Hematopoietic multipotent progenitor cell treated with erythropoietin and hydrocortisone succinate and interleukin-3 and kit ligand, for 8 days (in vitro differentiated cells): ENCODE measurements at places on chromosomes 5 and 9.

- DNase-seq, result no peak
These were observed 90.2 kb upstream of the CCDC112 start for GRCh38 chr5:115386657-115387056.

- DNase-seq, result no peak
These were observed 142.6 kb downstream of the KCTD16 start for GRCh38 chr5:144313147-144313726.

DNA sequence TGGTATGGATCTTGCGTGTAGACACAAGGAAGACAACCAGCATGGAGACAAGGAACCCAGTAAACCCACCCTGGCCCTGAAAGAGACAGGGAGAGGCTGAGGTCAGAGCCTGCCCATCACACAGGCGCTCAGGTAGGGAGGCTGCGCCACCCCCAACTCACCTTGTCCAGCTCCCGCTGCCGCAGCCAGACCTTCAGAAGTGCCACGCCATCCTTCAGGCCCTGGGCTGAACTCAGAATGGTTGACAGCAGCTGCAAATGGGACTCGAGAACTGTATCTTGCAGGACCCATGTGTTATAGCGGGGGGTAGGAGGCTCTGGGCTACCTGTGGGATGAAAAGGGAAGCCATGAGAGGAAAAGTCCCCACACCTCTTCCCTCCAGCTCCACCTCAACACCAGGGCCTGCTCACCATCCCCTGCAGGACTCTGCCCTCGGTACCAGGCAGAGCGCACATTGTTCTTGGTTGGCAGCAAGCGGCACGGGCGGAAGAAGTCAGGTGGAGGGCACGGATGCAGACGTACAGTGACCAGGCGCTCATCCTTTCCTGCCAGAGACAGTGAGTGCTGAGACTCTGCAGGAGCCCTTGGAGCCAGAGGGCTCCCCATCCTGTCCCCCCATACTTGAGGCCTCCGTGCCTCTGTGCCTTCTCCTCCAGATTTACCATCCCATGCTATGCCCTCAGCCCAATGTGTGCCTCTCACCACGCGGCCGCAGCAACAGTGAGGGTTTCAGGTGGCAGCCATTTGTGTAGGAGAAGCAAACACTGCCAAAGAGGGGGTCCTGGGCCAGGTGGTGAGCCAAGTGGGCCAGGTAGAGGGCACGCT, 4.7 kb downstream of the NOL6 start:
- no peak for DNase-seq

GRCh38 chr5:162593881-162594280, 526.3 kb downstream of the GABRG2 start:
- peak; percentile 1 for DNase-seq

GRCh38 chr5:4108690-4109089, 513.1 kb downstream of the IRX1 start:
- no peak for DNase-seq

DNA sequence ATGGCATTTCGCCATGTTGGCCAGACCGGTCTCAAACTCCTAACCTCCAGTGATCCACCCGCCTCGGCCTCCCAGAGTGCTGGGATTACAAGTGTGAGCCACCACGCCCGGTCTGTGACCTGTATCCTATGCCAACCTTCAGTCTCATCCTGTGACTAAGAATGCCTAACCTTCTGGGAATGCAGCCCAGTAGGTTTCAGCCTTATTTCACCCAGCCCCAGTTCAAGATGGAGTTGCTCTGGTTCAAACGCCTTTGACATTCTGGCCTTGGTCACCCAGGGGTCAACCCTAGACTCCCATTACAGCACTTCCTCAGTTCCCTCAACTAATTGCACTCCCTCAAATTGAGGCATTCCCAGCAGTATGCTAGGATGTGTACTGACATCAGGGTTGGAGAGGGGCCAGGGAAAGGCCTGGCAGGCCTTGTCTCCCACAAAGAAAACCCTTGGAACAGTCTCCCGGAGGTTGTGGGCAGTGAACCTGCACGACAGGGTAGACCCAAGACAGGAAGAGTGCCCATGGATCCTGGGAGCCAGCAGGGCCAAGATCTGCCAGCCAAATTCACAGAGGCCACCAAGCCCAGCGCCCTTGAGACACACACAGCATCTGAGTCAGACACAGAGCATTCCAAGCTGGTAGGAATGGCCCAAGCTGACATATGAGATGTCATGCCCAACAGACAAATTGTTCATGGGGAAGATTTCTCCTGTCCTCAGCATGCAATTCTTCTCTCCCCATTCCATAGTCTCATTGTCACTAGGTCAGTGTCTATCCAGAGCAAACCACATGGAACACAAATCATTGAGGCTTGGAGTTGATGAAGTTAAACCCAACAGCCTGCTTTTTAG, 24.9 kb upstream of the SMU1 start:
- no peak for DNase-seq

DNA sequence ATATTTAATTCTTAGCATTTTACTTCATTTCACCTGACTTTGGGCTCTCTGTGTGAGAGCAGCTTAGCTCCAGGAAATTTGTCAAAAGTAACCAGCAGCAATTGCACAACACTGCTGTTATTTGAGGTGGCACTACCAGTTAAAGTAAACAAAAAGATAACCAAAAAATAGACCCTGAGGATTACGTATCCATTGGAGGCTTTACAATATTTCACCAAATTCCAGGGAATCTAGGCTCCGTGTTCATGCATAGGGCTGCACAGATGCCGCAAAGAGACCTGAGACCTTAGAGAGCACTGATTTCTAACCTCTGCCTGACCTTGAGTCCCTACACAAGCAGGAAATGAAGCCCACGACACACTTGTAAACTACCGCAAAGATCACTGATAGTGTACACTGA, 1392.7 kb upstream of the CDH6 start:
- DNase-seq, result no peak

- DNase-seq, result no peak
These were observed 66.0 kb upstream of the KLF9 start for GRCh38 chr9:70480405-70480980.

- DNase-seq, result no peak
These were observed 205.7 kb upstream of the PUM3 start for GRCh38 chr9:3049636-3050035.

DNA sequence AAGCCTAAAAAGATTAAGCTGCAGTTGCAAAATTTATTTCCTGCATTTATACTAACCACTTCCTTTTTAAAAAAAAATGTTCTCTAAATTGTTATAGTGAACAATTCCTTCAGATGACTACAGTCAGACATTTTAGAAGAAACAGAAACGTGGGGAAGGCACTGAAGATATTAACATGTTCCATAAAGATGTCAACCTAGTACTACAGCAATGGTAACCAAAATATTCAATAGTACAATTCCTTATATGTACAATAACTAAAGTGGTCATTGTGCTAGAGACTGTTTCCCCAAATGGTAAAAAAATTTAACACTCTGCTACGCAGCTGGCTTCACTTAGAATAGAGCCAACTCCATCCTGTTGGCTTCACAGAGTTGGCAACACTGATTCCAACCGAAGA, 97.7 kb downstream of the FNBP1 start:
- DNase-seq, result no peak

GRCh38 chr9:31840702-31841101, 543.7 kb upstream of the ACO1 start:
- DNase-seq, result no peak

GRCh38 chr5:177439518-177440053, 7.0 kb upstream of the PRR7 start:
- DNase-seq, result no peak

DNA sequence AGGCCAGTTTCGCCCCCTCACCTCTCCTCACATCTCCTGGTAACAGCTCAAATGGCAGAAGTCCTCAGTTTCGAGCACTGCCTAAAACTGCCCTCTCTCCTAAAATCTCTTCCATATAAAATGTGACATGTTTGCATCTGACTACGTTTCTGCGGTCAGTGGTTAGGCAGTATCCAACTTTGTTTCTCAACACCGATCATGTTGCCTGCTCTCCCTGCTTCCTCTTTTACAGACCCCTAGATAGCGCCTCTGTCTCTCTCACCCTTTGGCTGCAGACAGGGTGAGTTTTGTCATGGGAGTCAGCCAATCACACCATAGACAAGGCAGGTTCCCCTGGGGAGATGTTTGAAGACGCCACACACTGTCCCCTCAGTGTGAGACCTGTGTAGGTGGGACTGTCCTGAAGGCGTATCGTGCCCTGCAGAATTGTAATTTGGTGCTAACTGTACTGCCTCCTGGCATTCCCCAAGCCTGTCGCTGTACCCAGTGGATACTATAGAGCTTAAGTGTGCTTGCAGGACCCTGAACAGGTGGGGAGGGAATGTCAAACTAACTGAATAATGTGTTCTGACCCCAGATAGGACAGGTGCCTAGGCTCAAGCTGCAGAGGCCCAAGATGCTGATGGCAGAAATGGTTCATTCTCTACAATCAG, 1.1 kb downstream of the HEXB start:
- DNase-seq, result peak; percentile 68

DNA sequence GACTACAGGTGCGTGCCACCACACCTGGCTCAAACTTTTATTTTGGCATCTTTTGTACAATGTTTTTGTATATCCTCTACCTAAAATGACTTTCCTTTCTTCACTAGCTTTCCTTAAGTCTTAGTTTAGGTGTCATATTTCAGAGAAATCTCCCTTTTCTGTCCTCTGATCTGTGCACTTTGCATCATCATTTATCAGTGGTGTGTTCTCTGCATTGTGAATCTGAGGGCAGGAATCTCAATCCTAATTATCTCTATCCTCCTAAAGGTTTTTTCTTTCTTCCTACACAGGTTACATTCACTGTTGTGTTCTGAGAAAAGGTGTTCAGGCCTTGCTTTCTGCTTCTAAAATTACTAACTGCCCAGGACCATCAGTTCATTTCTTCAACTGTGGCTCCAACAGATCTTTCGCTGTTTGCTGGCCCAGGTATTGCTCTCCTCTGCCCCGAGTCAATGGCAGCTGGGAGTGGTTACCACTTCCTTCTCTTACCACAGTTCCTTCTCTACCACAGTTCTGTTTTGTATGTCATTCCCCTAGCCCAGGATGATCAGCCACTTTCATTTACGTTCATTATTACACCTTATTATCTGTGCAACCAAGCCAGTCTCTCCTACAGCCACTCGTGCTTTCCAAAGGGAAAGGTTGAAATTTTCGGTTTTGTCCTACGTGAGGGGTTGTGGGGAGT, 14.0 kb downstream of the TGFBR1 start:
- no peak for DNase-seq

- peak; percentile 77 for DNase-seq
These were observed 6.9 kb upstream of the NDUFB6 start for GRCh38 chr9:32579706-32580331.

DNA sequence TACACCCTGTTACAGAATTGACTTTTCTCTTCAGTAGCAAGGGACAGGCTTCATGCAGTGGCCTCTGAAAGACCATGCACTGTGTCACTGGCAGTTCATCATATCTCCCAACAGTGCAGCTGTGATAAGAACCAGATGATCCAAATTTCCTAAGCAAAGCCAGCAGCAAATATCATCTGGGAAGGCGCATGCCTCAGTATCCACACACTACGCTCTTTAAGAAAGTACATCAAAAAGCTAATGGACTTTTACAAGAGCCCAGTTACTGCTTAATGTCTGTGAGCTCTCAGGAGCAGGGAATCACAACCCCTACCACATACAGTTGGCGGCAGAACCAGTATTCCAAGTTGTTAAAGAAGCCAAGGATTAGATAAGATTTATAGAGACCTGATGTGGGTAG, 25.1 kb downstream of the ADAMTSL1 start:
- no peak for DNase-seq

DNA sequence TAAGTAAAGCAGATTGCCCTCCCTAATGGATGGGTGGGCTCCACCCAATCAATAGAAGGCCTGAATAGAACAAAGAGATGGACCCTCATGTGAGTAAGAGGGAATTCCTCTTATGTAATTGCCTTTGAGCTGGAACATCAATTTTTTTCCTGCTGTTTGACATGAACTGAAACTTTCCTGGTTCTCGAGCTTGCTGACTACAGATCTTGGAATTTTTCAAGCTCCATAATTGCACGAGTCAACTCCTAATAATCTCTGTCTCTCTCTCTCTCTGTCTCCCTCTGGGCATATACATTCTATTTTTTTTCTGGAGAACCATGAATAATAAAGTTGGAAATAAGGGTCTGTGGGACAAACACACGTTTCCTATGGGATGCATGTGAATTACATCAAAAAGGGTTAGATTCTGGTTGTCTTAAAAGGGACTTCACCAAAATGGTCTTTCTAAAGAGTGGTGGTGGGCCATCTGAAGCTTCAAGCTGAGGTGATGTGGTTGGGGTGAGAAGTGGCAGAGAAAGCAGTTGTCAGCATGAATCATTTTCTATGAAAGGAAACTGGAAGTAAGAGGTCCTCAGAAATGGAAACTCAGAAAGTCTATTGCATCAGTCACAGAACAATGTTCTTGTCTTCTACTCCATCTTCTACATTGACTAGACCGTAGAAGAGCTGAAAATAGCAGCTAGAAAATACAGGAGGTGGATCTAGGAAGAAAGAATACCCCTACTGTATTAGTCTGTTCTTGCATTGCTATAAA, 47.0 kb upstream of the HOMER1 start:
- no peak for DNase-seq

DNA sequence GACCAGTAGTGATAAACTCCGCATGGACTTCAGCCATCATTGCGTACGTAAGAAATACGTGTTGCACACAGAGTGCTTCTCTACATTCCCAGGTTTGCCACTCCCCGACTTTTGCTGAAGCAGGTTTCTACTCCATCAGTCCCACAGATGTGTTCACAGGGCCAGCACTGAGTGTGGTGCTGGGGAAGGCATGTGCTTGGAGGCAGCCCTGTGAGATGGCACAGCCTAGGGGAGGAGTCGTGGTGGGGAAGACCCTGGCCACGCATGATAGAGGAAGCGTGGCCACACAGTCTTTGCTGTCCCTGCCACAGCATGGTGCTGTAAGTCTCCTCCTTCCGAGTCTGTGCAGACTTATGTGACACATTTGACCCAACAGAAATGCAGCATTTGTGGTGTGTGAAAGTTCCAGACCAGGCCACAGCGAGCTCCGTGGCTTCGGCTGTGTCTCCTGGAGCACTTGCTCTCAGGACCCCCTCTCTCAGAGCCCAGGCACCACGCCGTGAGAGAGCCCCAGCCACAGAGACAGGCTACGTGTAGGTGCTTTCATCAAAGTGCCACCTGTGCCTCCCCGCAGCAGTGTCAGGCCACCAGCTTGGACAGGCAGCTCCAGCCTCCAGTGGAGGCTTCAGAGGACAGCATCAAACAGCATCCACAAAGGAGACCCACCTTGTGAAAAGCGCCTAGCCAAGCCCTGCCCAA, 197.8 kb downstream of the AUH start:
- no peak for DNase-seq

- peak; percentile 69 for DNase-seq
These were observed 109.8 kb upstream of the MVB12B start for GRCh38 chr9:126216826-126217225.

GRCh38 chr5:154293219-154293618, 102.7 kb downstream of the GALNT10 start:
- no peak for DNase-seq

GRCh38 chr9:32550150-32550561, 2.0 kb upstream of the SMIM27 start:
- DNase-seq, result peak; percentile 30

GRCh38 chr5:173230690-173231380, 4.2 kb downstream of the NKX2-5 start:
- DNase-seq, result no peak

- no peak for DNase-seq
These were observed 3.3 kb upstream of the CLTA start for GRCh38 chr9:36187414-36187813.
